ENCODE measurements at places on chromosomes 2 and 18. TPM values are rescaled to one million over a fixed set of nuclear protein-coding genes. Genes with fewer than 3 reads are reported as not detected.

DNA sequence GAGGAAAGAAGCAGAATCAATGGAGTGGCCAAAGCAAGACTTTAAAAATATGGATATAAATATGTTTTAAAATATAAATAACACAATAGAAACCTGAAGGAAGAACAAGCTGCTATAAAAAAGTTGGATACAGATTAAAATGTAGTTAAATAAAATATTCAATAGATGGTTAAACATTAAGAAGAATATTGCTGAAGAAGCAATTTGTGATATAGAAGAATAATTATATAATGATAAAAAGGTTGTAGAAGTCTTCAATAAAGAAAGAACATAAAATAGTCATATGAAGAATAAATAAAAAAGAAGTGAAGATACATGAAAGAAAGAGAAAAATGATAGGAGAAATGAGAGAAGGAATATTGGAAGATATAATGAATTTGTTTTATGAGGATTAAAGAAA, 392.0 kb downstream of the DSC3 start:
- H3K27me3 ChIP-seq, result no peaks in the 10 kb centered on the region
- H3K4me3 ChIP-seq, result no peak overlapping the region
- no peaks in the 10 kb centered on the region for H3K4me1 ChIP-seq
- H3K27ac ChIP-seq, result no peak overlapping the region
- no peaks in the 10 kb centered on the region for H3K36me3 ChIP-seq
- DNase-seq, result no peak

The ALKAL2 gene
- total RNA-seq, result 16.9 TPM

DNA sequence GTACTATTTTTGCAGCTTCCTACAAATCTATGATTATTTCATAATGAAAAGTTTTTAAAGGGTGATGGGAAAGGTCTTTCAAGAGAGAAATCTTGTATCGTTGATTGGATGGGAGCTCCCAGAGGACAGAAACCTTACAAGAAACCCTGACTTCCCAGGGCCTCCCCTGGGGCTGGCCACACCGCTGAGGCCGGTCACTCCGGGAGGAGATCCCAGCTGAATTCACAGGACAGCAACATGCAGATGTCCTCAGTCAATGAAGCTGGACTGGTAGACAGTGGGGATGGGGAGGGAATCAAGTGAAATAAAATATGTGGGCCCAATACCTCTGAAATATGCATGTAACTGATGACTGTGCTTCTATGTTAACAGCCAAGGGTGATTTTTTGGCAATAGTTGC, 135.6 kb downstream of the TFCP2L1 start:
- no peaks in the 10 kb centered on the region for H3K27me3 ChIP-seq
- no peak overlapping the region for H3K27ac ChIP-seq
- H3K4me3 ChIP-seq, result no peak overlapping the region
- H3K36me3 ChIP-seq, result no peaks in the 10 kb centered on the region
- no peaks in the 10 kb centered on the region for H3K4me1 ChIP-seq

GRCh38 chr2:32732912-32733472, 105.1 kb downstream of the TTC27 start:
- no peak overlapping the region for H3K27ac ChIP-seq
- no peaks in the 10 kb centered on the region for H3K27me3 ChIP-seq
- no peaks in the 10 kb centered on the region for H3K4me1 ChIP-seq
- DNase-seq, result no peak
- H3K36me3 ChIP-seq, result peaks cover 10% of the 10 kb centered on the region

- no peaks in the 10 kb centered on the region for H3K27me3 ChIP-seq
- H3K4me3 ChIP-seq, result no peak overlapping the region
- DNase-seq, result peak; percentile 56
- no peaks in the 10 kb centered on the region for H3K36me3 ChIP-seq
Observed at GRCh38 chr2:235537186-235537585, 43.3 kb downstream of the AGAP1 start.

- no peaks in the 10 kb centered on the region for H3K4me1 ChIP-seq
- no peak for DNase-seq
- no peaks in the 10 kb centered on the region for H3K36me3 ChIP-seq
- no peaks in the 10 kb centered on the region for H3K27me3 ChIP-seq
Observed at GRCh38 chr2:20737505-20737904, 70.6 kb downstream of the GDF7 start.

The CENPA gene
- total RNA-seq, result 1.2 TPM

DNA sequence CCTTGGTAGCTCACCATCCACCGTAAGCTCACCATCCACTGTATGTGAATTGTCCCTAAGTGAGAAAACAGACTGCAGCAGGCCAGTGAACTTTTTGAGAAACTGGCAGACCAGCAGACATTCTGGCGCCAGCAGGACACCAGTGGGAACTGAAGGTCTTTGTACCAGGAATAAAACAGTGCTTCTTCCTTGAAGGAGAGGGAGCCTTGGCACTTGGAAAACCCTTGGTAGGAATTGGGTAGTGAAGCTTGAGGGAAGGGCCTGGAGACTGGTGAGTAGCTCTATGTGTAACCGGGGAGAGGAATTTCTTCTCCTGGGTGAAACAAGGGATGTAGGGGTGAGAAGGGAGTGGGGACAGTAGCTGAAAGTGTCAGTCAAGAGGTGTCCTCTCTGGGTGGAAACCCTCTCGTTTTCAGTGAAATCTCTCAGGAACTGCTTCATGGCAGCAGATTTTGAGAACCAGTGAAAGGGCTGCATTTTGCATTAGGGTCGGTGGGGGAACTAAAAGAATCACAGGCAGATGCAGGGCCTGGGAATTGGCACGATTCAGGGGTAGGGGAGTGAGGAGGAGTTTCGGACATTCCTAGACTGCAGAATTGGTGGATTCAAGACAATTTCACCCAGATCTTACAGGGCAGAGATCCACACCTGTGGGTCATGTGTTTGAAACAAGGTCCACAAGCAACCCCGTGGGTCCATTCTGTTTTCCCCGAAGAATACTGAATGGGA, 131.5 kb upstream of the DLX2 start:
- H3K4me3 ChIP-seq, result no peak overlapping the region
- H3K27me3 ChIP-seq, result peaks cover 32% of the 10 kb centered on the region
- H3K27ac ChIP-seq, result no peak overlapping the region
- no peaks in the 10 kb centered on the region for H3K36me3 ChIP-seq
- H3K4me1 ChIP-seq, result peaks cover 12% of the 10 kb centered on the region

DNA sequence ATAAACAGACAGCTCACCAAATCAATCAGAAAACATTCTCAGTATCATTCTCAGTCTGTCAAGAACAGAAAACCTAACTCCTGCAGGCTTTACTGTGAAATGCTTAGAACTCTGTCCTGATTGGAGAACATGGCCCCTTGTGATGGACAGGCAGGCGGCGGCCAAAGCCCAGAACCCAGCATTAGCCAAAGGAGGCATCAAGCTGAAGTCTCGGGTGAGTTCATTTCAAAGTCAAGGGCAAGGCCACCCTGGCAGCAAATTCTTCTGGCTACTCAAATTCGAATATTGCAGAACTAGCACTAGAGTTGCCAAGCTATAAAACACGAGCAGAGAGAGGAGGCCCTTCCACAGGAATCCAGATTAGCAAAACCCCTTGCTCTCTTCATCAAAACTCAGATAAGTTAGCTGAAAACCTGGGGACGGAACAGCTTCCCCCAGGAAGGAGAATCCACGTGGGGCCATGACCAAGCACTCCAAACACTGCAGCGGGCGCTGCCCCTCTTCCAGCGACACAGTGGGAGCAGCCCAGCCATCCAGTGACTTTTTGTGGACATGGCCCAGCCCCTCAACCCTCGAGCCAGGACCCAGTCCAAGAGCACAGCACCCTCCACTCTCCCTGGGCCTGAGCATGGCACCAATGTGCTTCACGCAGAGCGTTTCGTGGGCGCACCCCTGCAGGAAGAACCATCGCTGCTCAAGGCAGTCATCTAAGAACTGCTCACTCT, 98.6 kb downstream of the HDAC4 start:
- peak overlapping the region; percentile 29 for H3K27ac ChIP-seq
- DNase-seq, result peak; percentile 66
- H3K4me3 ChIP-seq, result no peak overlapping the region
- H3K27me3 ChIP-seq, result no peaks in the 10 kb centered on the region

- H3K4me3 ChIP-seq, result no peak overlapping the region
- H3K4me1 ChIP-seq, result no peaks in the 10 kb centered on the region
- no peaks in the 10 kb centered on the region for H3K36me3 ChIP-seq
- H3K27ac ChIP-seq, result no peak overlapping the region
Observed at GRCh38 chr2:39540414-39540813, 103.3 kb upstream of the MAP4K3 start.

The CRYBA2 gene
- not detected for total RNA-seq

DNA sequence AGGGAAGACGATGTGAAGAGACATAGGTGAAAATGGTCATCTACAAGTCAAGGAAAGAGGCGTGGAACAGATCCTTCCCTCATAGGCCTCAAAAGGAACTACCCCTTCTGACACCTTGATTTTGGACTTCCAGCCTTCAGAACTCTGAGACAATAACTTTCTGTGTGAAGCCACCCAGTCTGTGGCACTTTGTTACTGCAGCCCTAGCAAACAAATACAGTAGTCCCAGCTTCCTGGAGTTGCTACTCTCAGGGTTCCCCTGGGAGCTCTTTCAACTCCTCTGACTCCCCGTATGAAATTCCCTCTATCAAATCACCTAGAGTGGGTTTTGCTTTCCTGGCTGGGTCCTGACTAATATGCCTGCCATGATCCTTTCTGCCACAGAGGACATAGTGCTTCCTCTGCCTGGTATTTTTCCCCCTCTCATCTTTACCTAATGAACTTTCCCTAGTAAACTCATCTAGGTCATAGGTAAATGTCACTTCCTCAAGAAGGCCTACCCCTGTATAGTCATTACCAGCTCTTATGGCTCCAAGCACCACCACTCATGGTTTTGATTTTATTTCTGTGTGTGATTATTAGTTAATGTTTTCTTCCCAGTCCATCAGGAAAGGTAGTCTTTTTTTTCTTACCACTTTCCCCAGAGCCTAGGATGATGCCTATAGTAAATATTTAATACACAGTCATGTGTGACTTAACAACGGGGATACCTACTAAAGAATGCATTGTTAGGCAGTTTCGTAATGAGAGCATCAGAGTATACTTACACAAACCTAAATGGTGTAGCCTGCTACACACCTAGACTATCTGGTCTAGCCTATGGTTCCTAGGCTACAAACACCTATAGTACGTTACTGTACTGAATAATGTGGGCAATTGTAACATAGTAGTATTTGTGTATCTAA, 111.5 kb upstream of the LGALSL start:
- H3K4me1 ChIP-seq, result no peaks in the 10 kb centered on the region
- no peak overlapping the region for H3K27ac ChIP-seq
- no peak for DNase-seq
- no peak overlapping the region for H3K4me3 ChIP-seq
- H3K27me3 ChIP-seq, result no peaks in the 10 kb centered on the region
- H3K36me3 ChIP-seq, result no peaks in the 10 kb centered on the region

The RFX8 gene
- 0.29 TPM for total RNA-seq

GRCh38 chr2:132984731-132985130, 314.7 kb upstream of the LYPD1 start:
- H3K27ac ChIP-seq, result no peak overlapping the region
- H3K4me3 ChIP-seq, result no peak overlapping the region
- no peak for DNase-seq
- no peaks in the 10 kb centered on the region for H3K27me3 ChIP-seq
- H3K36me3 ChIP-seq, result no peaks in the 10 kb centered on the region

The ACVR1C gene
- 1.4 TPM for total RNA-seq

All from spleen (tissue), 13 donors.